ENCODE measurements at places on chromosomes 16 and 17.

DNA sequence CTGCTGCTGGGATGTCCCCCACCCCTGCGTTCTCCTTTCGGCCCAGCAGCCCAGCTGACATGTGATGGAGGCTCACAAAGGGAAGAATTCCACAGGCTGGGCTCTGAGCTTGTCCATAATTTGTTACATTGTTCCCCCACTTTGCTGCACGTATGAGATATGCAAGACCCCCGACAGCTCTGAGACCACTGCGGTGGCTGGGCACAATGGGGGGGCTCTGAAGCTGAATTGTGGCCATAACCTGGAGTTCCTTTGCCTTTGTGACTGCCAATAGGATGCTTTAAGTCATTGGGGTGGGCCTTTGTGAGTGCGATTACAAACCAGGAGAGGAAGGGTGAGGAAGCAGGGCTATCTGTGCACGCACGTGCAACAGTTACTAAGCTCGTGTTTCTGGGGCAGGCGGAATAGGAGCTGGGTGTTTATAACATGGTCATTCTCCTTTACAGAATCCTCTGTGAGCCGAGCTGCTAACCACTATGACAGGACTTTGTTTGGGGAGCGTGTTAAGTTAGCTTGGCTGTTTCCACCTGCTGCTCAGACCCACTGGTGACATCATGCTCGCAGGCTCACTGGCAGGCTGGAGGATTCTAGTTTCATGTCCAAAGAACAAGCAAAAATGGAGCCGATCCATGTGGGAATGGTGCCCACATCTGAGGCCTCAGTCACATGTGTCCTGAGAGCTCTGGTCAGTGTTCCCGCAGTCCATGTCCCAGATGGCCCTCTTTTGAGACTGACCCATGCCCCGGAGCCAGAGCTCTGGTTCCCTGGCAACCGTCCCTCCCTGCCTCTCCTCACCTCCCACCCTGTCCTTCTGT, 208.3 kb upstream of the SALL1 start:
- no peak for DNase-seq

GRCh38 chr17:55037828-55038227, 69.3 kb downstream of the STXBP4 start:
- peak; percentile 67 for DNase-seq

- DNase-seq: peak; percentile 20
These were observed 193.4 kb downstream of the LGALS9B start for GRCh38 chr17:20273741-20274500.

DNA sequence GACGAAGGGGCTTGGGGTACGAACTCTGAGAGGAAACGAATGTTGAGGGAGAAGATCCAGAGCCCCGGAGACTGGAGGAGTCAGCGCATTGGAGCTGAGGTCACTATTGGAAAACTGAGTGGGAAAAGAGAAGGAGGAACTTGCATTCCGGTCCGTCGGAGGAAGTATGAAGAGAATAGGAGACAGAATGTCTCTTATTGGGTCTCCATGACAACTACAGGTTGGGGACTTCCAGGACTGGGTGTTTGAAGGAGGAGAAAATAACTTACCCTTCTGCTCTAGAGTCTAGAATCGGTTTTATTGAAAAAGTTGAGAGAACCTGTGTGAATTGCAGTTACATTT, 537 bp downstream of the GOSR1 start:
- DNase-seq: peak; percentile 20

DNA sequence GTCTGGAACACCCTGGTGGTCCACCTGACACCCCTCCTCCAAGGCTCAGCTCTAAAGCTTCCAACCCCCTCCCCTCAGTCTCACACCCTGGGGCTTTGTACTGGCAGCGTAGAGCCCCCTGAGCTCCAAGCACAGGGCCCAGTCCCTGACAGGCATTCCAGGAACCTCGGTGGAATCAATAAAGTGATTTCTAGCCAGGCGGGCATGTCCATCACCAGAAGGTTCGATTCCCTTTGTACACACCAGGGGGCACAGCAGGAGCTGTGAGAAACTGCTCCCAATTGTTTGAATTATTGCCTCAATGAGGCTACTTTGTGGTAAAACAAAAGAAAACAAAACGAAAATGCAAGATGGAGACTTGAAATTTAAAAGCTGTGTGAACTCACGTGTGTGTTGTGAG, 51.8 kb downstream of the SMPD3 start:
- DNase-seq: peak; percentile 50

GRCh38 chr17:41553987-41554680, 17.7 kb downstream of the KRT9 start:
- DNase-seq: no peak

GRCh38 chr16:49457196-49457595, 83.6 kb downstream of the C16orf78 start:
- no peak for DNase-seq

DNA sequence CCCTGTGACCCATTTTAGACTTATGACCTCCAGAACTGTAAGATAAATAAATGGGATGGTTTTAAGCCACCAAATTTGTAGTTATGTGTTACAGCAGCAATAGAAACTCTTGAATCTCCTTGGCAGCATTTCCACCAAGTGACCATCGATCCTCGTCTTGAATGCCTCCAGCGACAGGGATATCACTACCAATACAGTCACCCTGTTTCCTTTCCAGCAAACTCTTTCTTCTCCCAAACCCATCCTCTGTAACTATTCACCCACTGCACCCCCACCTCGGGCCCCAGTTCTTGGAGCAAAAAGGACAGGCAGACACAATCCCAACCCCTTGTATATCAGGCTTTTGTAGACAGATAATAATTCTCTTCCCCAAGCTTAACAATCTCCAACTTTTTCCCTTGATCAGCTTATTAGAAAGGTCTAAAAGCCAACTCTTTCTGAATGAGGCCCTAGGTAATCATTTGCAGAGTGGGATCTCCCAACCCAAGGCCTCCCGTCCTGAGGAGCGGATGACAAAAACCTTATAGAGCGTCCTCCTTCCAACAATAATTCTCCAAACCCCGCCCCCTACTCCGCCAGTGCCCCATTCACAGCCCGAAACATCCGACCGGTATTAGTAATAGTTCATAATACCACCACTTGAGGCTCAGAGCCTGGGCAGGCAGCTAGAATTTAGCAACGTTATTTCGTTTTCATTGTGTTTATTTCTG, 14.7 kb upstream of the PLLP start:
- DNase-seq: peak; percentile 66

DNA sequence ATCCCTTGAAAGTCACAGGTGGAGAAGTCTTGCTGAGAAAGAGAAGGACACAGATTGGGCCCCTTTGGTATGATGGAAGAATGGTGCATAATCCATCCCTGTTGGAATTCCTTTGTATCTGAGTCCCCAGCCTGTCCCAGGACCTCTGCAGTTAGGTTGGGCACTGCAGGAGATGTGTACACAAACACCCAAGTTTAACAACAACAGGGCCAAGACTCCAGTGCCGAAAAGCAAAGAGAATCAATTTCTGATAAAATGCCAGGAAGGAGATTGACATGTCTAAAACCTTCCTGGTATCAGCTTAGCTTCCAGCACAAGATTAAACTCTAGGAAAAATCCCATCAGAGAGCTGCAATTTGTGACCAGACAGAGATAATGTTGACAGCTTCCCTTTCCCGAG, 32.9 kb downstream of the KATNIP start:
- no peak for DNase-seq

- DNase-seq: no peak
These were observed 31.8 kb upstream of the NSRP1 start for GRCh38 chr17:30084788-30085187.

- no peak for DNase-seq
These were observed 83.2 kb downstream of the C16orf78 start for GRCh38 chr16:49456763-49457162.

DNA sequence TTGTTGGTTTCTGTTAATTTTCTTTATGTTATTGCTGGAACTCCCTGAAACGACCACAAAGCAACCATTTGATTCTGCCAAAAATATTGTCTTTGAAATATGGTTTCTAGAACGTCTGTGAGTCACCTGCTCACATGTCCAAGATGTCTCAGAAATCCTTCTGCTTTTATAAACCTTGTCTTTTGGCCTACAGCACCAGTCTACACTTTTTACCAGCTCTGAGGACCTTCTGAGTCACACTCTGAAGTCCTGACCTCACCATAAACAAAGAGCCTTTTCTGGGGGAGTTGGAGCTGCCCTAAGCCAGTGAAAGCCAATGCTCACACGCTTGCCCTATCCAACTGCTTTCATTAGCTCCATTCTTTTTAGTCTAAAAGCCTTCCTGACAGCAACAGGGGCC, 55.5 kb downstream of the GRIN2A start:
- DNase-seq: no peak

- no peak for DNase-seq
These were observed 206.2 kb downstream of the ANKFN1 start for GRCh38 chr17:56359518-56359917.

DNA sequence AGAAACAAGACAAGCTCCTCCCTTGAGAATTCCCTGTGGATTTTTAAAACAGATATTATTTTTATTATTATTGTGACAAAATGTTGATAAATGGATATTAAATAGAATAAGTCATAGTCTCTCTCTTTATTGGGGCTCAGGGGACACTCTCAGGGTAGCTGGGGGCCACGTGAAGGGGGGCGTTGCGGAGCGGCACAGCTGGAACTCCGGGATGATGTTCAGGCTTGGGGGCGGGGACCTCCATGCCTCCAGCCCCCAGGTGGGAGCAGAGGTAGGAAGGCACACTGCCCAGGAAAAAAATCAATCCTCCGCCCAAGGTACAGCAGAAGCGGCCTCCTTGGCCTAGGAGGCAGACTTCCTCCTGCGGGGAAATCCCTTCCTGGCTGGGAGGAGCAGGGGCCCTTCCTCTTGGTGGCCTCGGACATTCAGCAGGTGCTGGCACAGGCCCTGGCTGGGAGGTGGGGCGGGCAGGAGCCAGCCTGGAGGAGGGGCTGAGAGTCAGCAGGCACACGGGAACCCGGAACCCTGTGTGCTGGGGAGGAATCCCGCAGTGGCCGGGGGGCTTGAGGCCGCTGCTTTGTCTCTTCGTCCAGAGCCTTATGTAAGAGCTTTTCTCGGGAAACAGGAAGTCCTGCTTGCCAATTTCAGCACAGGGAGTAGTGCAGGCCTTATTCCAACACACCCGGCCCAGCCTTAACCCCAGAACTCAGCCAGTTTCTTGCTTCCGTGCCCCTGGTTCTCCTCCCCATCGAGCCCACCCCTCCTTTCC, 591 bp upstream of the TNFSF13 start:
- DNase-seq: no peak

DNA sequence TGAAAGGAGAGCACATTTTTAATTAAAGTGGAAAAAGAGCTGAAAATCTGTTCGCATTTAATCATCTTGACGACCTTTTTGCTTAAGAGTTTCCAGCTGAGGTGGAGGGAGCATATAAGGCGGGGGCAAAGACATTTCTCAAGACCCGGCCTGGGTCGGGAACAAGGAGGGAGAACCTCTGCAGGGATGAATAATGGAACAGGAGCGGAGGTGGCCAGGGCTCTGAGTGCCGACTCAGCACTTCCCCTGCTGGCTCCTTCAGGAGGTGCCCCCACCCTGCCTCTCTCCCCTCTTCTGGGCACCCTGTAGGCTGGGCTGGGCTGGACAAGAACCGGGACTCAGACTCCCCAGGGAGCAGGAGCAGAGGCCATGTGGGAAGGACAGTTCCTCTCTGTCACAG, 7.9 kb upstream of the NGFR start:
- no peak for DNase-seq

DNA sequence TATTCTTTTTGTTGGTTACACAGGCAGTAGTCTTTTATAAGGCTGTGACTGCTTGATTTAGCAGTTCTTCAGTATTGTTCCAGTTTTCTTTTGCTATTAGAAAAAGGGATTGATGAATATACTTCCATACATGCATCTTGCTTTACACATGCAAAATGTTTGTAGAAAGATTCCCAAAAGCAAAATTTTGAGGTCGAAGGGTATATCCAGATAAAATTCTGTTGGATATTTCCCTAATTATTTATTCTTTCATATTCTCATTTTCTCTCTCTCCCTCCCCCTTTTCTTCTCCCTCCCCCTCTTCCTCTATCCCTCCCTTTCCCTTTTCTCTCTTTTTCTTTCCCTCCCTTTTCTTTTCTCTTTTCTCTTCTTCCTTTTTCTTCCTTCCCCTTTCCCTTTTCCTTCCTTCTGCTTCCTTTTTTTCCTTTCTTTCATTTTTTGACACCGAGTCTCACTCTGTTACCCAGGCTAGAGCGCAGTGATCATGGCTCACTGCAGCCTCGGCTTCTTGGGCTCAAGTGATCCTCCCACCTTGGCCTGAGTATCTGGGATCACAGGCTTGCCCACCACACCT, 46.9 kb upstream of the ADCY7 start:
- DNase-seq: no peak

DNA sequence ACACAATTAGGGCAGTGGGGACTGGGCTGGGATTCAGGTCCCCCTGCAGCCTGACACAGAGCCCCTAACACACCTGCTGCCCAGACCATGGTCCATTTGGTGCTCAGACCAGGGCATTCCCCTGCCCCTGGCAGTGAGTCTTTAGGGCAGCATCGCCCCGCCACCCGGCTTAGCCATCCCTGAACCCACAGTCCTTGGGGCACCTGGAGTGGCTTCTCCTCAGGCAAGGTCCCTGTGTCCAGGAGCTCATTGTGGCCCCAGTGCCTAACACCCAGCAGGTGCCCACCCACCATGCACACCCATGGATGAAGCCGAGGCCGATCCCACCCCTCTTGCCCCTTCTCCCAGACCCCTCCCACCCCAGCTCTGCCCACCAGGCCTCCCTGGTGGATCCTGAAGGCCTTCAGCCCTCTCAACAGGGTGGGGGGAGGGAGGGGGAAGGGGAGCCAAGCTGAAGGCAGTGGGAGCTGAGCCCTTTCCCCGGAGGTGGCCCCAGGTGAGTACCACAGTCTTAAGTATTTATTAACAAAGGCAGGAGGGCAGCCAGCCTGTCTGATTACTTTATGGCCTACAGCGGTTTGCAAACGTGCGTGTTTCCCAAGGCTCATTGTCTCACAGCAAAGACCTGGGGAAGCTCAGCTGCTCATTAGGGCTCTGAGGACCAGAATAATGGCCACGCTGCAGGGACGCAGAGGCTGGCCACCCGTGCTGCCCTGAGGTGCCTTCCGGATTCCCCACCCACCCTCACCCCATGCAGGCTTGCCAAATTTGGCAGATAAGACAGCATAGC, 38.5 kb downstream of the RBFOX3 start:
- DNase-seq: no peak

- peak; percentile 48 for DNase-seq
These were observed 59.4 kb upstream of the XYLT1 start for GRCh38 chr16:17529982-17530760.

GRCh38 chr17:41301204-41301790, 1.4 kb downstream of the KRTAP29-1 start:
- DNase-seq: no peak

DNA sequence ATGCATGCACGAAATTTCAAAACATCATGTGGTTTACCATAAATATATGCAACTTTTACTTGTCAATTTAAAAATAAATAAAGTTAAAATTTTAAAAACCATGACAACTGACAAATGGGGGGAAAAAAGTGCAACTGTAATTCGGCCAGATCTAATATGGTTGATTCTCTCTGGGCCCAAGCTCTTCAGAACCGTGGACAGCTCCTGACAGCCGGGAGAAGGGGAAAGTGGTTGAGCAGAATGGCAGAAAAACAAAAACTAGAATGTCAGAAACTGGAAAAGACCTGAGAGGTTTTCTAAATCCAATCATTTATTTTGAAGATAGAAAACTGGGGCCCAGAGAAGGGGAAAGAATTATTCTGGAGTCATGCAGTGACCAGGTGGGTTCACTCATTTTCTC, 126.6 kb downstream of the TMEM132E start:
- peak; percentile 9 for DNase-seq

- no peak for DNase-seq
These were observed 190.4 kb downstream of the SALL1 start for GRCh38 chr16:50960517-50961202.

All from activated CD4-positive, alpha-beta T cell treated with anti-CD3 and anti-CD28 coated beads, Interleukin-2, Interleukin-6, amounts not matched to agents 100 ng/mL and 50 ng/mL, durations not matched to agents 16 hours and 8 hours (primary cell).